ENCODE measurements at places on chromosomes 6 and 20.

GRCh38 chr6:20583444-20583800 is 49.2 kb downstream of the CDKAL1 start:
- DNase-seq = no peak

DNA sequence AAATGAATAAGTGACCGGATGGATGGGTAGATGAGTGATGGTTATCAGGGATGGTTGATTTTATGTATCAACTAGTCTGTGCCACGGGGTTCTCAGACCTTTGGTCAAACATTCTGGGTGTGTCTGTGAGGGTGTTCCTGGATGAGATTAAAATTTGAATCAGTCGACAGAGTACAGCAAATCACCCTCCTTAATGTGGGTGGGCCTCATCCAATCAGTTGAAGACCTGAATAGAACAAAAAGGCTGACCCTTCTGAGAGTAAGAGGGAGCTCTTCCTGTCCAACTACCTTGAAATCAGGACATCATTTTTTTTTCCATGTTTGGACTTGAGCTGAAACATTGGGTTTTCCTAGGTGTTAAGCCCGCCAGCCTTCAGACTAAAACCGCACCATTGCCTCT is 136.4 kb upstream of the ATXN1 start:
- DNase-seq = no peak

GRCh38 chr6:130978660-130979396 is 84.2 kb downstream of the EPB41L2 start:
- DNase-seq = no peak

DNA sequence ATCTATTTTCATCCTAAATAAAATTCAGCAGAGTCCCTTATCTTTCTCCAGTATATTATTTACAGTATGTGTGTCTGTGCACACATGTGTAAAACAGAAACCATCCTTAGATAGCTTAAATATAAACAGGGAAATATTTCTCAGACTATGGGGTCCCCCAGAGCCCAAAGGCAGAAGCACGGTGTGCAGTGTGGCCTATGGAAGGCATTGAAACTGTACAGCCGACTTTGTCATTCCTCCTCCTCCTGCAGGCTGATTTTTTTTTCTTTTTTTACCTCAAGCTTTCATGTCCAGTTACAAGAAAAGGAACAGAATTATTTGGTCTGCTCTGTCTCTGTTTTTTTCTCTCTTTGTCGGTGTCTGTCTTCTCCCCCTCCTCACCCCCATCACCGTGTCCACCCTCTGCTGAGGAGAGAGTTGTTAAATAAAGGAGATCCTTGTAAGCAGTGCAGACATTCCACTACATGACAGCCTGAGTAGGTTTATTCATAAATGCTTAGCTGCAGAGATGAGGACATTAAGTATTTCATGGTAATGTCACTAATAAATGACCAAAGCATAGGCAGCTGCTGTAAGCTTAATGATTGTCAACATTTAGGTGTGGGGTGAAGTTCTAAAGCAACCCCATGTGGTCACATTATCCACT is 31.8 kb upstream of the SLC35D3 start:
- DNase-seq = peak; percentile 22

DNA sequence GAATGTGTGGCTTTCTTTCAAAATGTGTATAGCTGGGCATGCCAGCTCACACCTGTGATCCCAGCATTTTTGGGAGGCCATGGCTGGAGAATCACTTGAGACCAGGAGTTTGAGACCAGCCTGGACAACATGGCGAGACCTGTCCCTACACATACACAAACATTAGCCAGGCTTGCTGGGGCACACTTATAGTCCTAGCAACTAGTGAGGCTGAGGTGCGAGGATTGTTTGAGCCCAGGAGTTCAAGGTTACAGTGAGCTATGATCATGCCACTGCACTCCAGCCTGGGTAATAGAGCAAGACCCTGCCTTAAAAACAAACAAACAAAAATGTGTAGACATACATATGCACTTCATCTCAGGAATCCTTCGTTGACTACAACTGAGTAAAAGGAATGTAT is 31.1 kb upstream of the PLEKHG1 start:
- no peak for DNase-seq

DNA sequence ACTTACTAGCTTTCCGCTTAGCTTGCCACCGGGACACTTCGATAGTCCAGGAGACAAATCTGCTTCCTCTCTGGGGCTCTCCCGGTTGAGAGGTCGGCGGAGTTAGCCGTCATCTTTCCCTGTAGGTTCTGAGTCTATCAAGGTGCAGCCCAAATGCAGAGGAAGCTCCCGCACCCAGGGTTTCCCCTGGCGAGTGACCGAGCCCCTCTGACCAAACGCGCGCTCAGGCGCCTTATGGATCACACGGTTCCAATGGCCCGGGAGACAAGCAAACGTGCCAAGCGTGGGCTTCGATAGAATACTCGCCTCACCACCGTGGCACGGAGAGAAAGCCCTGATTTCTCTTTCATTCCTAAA is 15.8 kb upstream of the FOXC1 start:
- DNase-seq = no peak

DNA sequence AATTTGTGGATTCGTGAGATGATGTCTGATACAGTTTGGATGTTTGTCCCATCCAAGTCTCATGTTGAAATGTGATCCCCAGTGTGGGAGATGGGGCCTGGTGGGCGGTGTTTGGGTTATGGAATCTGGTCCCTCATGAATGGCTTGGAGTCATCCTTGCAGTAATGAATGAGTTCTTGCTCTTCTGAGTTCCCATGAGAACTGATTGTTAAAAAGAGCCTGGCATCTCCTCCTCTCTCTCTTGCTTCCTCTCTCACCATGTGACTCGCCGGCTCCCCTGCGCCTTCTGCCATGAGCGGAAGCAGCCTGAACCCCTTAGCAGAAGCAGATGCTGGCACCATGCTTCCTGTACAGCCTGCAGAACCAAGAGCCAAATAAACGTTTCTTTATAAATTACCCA is 30.5 kb upstream of the RPP40 start:
- peak; percentile 34 for DNase-seq

DNA sequence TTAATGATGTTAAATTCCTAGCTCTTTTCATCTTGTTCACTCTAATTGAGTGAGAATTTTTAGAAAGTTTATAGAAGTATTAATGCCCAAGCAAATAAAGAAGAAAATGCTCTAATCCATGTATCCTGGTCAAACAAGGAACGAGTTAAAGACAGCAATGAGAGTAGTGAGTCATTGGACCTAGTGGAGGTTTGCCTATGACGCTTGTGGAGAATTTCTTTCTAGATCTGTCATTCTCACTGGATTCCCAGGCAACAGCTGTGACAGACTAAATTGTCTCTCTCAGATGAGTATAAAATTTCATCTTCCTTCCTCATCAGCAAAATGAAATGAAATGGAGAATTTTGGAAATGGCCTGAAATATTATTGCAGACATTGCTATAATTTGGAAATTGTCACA is 127.9 kb downstream of the COL19A1 start:
- no peak for DNase-seq

GRCh38 chr6:138253731-138254130 is 35.4 kb upstream of the PBOV1 start:
- no peak for DNase-seq

DNA sequence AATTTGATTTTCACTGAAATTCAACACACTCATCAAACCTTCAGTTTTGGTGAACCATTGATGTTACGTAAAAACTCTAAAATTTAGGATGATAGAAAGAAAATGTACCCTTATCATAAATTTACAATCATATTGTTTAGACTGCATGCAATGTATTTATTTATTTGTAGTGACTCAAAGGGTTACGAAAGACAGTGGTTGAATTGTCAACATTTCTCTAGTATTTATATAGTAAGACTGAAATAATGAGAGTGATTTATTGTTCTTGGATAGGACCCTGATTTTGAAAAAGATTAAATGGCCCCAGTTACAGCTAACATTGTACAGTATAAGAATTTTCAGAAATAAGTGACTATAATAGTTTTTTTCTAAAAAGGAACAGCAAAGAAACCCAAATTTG is 591.5 kb downstream of the RFPL4B start:
- DNase-seq = no peak

GRCh38 chr6:25342802-25343201 is 63.6 kb downstream of the CARMIL1 start:
- DNase-seq = no peak

GRCh38 chr6:123747515-123747914 is 56.1 kb upstream of the NKAIN2 start:
- DNase-seq = no peak

DNA sequence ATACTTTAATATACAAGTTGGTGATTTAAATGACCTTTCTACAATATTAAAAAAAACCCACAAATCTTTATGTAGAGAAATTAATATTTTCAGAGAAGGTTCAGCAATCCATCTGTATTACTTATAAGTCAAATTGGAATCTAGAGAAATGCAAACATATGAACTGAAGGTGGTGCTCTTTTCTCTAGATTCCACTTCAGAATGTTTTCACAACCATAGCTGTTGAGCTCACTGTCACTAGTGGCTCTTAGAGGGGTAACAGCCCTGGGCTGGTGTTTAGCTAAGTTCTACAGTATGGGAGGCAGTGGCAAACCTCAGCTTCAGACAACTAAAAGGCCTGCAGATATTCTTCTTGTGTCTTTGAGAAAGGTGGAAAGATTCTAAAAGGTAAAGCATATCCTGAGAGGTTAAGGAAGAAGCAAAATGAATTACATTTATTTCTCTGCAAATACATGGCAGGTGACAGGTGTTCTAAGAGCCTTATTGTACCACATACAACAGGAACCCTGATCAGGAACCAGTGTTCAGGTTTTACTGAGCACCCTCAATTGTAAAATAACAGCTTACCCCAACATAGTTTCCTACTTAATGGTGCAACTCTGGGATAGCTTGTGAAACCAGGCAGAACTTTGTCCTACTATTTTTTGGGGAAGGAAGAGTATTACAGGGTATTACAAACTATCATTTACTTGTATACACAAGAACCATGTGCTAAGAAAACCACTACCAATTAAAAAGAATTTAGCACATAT is 56.6 kb upstream of the SAMHD1 start:
- DNase-seq = peak; percentile 74

- no peak for DNase-seq
These were observed 6.8 kb upstream of the RBL1 start for GRCh38 chr20:37102571-37102970.

DNA sequence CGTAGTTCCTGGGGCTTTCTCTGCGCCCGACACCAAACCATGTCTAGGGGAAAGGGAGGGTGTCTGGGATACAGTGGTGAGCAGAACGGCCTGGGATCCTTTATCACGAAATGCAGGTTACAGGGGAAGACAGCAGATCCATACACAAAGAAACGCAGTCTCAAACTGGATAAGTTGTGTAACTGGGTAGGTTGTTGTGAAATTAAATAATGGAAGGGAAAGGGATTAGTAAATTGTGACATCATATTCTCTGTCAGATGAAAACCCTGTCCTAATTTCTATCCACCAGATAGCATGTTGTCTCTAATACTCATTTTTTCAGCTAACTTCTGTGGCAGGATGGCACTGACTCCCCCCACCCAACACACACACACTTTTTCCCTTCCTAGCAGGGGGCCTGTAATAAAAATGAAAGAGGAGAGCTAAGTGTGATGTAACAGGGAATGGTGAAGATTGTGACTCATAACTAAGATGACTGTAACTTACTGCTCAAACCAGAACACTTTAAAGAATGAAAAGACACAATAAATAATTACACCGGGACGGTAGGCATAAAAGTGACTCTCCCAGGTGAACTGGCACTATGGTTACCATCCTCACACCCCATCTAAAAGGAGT is 769 bp upstream of the TRPC4AP start:
- peak; percentile 89 for DNase-seq

DNA sequence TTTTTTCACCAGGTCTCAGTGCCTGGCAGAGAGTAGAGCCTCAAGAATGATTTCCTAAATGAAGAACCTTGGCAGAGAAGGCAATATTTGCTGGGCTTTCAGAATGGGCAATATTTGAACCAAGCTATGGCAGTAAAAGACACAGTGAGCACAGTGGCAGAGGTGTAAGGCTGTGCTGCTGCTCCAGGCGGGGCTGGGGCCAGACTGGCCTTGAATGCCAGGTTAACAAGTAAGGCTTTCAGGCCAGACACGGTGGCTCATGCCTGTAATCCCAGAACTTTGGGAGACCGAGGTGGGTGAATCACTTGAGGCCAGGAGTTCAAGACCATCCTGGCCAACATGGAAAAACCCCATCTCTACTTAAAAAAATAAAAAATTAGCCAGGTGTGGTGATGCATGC is 8.5 kb upstream of the MYL9 start:
- DNase-seq = no peak

GRCh38 chr6:3041606-3042005 is 26.7 kb upstream of the RIPK1 start:
- DNase-seq = no peak
